ENCODE measurements at places on chromosomes 1 and 21.

DNA sequence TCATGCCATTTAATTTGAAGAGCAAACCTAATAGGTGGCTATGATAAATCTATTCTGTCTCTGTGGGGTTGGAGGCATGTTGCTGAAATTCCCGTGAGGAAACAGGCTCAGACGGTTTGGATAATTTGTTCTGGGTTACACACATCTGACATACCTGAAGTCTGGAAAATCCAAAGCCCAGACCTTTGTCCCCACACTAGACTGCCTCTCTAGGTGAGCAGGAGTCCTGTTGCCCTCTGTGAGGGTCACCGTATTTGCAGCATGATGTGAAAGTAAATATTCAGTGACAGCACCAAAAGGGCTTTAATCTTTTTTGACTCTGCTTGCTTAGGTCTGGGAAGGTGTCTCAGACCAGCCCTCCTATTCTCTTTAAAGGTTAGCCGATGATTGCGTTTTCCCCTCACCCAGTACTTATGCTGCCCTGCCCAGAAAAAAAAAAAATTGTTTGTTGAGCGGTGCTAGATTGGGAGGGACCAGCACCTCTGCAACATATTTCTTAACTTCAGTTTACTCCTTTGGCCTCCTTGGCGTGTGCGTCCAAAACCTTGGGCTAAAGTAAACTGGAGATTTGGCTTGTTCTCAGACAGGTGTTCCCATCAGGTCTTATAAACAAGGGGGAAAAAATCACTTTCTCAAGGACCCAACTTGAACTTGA is 67.0 kb downstream of the CACHD1 start:
- no peak for DNase-seq

DNA sequence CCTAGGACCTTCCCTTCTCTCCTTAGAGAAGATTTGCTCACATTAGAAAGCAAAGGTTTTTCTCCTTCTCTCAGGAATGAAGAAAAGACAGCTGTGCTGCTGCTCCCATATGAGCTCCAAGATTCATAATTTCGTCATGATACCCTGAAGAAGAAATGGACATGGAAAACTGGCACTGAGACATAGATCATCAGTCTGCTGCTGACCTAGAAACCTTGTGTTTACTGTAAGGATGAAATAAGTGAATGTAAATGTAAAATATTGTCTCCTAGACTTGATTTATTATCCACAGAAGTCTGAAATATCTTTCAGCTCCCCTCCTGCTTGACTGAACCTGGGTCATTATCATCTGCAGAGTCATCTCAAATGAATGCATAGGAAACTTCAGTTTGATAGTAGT is 77.9 kb downstream of the ZC3H11B start:
- no peak for DNase-seq

DNA sequence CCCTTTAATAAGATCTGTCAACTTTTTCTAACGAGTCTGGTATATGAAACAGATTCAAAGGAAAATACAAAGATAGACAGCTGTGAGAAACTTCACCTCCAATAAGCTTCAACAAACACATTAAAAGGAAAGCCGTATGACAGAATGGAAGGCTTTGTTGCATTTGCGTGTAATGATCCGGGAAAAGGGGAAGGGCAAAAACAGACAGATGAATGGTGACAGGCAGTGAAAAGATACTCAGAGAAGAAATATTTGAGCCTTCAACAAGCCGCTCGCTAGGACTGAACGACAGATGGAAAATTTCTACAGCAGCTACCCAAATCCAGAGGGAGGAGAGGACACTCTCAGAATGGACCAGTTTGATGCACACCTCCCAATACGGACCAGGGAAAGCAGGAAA is 14.9 kb downstream of the COPA start:
- no peak for DNase-seq

- peak; percentile 58 for DNase-seq
Observed at GRCh38 chr1:18182398-18183160, 75.0 kb downstream of the IGSF21 start.

DNA sequence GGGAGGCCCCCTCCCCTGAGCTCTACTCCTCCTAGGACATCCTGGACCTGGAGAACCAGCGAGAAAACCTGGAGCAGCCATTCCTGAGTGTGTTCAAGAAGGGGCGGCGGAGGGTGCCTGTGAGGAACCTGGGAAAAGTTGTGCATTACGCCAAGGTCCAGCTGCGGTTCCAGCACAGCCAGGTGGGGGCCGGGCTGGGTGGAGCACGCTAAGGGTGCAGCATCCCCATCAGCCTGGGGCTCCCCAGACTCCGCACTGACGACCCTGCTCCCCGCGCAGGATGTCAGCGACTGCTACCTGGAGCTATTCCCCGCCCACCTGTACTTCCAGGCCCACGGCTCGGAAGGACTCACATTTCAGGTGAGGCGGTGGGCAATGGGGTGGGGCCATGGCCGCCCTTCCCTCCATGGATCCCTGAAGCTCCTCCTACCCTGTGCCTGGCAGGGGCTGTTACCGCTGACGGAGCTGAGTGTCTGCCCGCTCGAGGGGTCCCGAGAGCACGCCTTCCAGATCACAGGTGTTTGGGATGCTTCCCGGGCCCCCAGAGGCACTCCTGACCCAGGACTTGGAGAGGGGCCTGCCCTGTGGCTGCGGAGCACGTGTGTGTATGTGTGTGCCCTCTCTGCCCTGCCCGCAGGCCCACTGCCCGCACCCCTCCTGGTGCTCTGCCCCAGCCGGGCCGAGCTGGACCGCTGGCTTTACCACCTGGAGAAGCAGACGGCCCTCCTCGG is 4.1 kb downstream of the PLEKHN1 start:
- DNase-seq, result no peak

- no peak for DNase-seq
Observed at GRCh38 chr21:33116676-33117075, 46.7 kb downstream of the OLIG1 start.

GRCh38 chr1:58922302-58923089 is 138.6 kb upstream of the JUN start:
- DNase-seq, result peak; percentile 70

DNA sequence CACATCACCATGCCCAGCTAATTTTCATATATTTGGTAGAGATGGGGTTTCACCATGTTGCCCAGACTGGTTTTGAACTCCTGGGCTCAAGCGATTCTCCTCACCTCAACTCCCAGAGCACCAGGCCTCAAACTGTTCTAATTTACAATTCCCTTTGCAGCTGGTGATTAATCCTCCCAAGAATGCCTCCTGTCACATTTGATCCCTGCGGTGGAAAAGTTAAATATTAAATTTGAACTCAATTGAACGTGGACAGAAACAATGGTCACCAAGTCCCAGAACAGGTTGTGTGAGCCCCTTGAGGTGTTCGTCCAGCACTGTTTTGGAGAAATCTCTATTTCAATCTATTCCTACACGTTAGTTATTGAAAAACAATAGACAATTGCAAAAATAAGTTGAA is 2.0 kb upstream of the ANKRD35 start:
- DNase-seq, result no peak

GRCh38 chr21:37993071-37993470 is 76.8 kb upstream of the KCNJ6 start:
- no peak for DNase-seq

GRCh38 chr1:88922214-88922613 is 30.8 kb upstream of the GTF2B start:
- no peak for DNase-seq

GRCh38 chr1:109503935-109504334 is 5.6 kb downstream of the AMIGO1 start:
- DNase-seq, result no peak

DNA sequence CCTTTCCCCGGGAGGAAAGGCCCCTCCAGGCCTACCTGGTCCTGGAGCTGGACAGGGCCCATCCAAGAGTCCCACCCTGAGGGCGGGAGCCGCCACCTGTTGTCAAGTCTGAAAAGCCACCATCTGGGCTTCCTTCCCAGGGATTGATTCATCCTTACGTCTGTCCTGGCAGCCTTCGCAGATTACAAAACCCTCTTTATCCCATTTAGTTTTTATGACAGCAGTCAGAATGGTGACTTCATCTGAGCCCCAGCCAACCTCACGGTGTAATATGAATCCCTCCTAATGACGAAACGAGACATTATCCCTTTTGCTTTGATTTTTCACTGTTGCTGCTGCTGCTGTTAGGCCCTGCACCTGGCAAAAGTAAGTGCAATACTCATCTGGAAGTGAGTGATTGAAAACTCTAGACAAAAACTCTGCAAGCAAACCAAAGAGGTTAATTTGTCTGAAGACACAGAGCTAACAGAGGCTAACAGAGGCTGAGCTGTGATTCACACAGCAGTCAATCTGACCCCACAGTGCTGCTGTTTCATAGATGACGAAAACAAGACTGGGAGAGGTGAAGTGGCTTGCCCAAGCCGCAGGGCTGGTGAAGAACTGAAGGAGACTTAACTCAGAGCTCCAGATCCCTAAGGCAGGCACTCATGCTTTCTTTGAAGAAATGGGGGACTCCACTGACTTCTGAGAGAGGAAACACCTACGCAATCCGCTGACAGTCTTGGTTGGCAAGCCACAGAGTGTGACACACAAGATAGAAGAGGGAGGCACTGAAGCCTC is 30.0 kb upstream of the S100A7 start:
- peak; percentile 95 for DNase-seq

GRCh38 chr1:7333094-7333493 is 438.0 kb upstream of the VAMP3 start:
- no peak for DNase-seq

DNA sequence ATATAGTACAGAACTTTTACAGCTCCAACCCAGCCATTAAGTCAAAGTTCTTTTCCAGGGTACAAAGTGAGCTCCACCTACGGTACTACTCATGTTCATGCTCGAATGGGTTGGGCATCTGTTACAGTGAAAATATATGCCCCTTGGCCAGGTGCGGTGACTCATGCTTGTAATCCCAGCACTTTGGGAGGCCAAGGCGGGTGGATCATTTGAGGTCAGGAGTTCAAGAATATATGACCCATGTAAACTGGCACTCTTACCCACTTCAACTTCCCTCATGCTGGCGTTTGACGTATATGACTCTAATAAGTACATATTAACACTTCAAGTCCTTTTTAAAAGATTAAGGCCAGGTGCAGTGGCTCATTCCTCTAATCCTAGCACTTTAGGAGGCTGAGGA is 71.3 kb upstream of the PKN2 start:
- no peak for DNase-seq

DNA sequence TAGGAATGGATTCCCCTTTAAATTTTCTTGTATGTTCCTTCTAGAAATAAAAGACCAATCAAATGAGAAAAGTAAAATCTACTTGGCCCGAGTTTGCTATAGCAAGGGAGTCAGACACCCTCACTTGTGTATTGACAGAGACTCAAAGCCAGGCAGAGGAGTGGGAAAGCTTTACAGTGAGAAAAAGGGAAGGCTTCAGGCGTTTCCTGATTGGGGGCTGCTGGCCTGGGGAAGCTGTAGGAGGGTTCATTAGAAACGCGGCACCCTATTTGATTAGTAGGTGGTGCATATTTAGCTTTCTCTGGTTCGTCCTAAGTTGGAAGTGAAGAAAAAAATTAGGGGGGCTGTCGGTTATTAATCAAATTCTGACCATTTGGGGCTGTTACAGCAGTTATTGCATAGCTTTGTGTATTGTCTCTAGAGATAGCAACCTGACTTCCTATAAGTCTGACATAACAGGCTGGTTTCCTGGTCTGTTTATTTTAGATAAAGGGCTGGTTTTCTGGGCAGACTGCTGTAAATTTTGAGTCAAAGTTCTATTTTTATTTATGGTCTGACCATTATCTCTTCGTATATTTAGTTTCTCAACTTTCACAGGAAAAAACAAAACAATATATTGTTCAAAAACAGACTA is 10.0 kb downstream of the SLC25A24 start:
- DNase-seq, result no peak

- DNase-seq, result no peak
Observed at GRCh38 chr21:40445349-40445921, 401.5 kb downstream of the DSCAM start.

DNA sequence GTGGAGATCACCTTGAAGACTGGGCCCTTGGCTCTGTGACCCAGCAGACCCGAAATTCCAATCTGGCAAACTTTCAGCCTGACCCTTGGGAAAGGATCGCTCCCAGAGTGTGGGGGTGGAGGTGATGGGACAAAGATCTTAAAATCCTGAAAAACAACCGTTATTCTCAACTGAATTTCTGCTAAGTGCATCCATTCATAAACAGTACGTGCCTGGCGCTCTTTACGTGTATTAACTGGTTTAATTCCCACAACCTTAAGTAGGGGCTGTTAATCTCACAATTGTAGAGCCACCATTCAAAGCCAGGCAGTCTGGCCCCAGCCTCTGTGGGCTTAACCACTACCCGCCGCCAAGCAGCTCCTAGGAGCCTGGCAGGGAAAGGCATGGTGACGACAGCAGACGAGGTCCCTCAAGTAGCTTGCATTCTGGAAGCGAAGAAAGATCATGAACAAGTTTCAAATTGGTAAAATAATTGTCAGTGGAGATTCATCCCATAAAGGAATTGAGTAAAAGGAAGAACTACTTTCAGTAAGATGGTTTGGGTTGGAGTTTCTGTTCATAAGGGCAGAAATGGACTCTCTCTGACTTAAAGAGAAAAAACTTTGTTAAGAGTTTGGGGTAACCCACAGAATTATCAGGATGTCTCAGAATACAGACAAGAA is 11.4 kb upstream of the RGS16 start:
- peak; percentile 77 for DNase-seq

DNA sequence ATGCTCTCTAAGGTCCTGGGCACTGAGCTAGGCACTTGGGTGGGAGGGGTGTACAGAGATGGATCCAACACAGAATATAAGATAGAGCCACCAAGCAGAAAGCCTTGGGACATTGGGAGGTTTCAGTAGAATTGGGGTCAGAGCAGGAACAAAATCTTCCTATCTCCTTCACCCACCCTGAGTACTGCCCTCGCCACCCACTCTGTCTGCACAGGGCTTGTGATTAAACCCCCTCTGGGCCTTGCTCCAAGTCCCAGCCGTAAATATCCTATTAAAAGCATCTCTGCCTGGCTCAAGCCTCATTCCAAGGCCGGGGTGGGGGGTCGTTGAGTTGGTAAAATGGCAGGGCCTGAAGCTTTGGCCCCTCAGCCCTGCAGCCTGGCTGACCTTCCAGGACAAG is 166.7 kb downstream of the GRIK3 start:
- DNase-seq, result no peak

- DNase-seq, result no peak
Observed at GRCh38 chr1:86846164-86846647, 67.7 kb downstream of the SELENOF start.

DNA sequence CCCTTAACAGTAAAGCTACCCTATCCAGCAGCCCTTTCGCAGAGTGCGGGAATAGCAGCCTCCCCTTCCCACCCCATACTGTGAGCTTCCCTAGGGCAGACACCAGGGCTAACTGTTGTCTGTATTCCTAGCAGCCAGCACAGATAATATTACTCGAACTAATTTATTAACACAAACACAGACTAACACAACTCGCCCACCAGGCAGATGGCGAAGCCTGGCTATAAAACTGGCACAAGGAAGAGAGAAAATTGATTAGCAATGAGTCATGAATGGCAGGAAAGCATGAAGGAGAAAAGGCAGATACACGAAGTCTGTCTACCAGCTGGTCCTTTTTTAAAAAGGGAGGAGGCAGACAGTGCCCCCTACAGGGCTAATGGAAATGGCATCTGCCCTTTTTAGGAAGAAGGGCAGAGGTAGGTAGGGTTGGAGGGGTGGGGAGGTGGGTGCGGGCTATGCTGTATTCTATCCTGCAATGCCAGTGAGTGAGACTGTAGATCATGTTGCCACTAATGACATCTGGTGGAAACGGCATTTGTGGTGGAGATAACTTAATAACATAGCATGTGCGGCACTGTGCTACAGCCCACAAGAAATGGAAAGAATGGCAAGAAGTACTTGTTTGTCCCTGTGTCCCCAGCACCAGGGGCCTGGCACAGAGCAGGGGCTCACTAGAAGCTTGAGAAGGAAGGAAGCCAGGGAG is 30.6 kb upstream of the CTPS1 start:
- DNase-seq, result peak; percentile 69

GRCh38 chr1:53544728-53545515 is 85.7 kb downstream of the DMRTB1 start:
- DNase-seq, result no peak

GRCh38 chr1:230633469-230633868 is 8.8 kb upstream of the COG2 start:
- DNase-seq, result no peak

Measured in right atrium auricular region (tissue), 2 donors.